ENCODE measurements at places on chromosomes 16 and 17.

DNA sequence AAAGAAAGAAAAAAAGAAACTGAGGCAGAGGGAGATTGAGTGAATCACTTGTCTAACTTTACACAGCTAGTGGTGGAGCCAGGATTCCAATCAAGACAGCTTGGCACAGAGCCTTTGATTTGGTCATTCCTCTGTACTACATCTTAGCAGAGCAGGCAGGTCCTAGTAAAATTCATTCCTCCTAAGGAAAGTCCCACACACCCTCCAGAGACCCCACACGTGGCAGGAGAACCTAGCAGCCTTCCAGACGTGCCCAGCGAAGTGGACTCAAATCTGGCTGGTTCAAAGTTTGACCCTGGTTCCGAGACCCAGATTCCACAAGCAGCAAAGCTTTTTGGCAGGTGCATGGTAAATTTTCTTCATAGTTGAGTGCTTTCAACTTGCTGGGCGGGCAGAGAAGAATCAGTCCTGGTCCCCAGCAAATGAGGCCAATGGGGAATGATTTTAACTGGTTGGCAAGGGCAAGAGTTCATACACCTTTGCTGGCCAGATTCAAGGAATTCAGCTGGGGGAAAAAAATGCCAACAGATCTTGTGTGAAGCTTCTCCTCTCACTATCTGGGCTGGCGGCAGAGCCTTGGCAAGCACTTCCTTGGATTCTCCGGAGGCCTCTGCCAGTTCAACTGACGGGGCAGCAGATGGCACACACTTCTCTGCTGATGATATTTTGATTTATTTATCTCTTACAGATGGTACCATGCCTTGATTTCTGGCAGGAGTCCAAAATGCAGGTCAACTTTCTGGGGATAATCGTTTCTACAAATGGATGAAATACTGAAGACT, 82.4 kb downstream of the GSG1L start:
- no peak for DNase-seq

- peak; percentile 41 for DNase-seq
Observed at GRCh38 chr17:45230787-45231480, 9.2 kb downstream of the FMNL1 start.

DNA sequence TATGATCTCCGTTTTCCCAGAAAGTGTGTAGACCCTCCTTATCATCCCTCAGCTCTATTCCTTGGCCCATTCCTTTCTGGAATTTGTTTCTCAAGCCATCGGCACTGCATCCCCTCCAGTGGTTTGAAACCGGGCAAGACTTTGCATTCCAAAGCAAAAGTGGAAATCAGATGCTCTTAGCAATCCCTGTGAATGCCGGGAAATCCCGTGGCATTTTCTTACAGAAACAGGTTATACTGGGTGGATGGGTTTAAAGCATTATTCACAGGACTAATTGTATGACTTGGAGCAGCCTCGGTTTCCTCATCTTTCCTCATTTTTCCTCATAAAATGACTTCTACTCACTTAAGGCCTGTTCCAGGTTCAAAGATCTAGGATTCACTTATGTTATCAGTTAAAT, 52.0 kb downstream of the MAP2K6 start:
- no peak for DNase-seq

GRCh38 chr17:11736613-11737312, 138.5 kb downstream of the DNAH9 start:
- DNase-seq = no peak

- DNase-seq = no peak
Observed at GRCh38 chr16:83946781-83947566, 6.1 kb upstream of the OSGIN1 start.

- DNase-seq = peak; percentile 50
Observed at GRCh38 chr16:75011634-75012307, 12.9 kb downstream of the ZNRF1 start.

DNA sequence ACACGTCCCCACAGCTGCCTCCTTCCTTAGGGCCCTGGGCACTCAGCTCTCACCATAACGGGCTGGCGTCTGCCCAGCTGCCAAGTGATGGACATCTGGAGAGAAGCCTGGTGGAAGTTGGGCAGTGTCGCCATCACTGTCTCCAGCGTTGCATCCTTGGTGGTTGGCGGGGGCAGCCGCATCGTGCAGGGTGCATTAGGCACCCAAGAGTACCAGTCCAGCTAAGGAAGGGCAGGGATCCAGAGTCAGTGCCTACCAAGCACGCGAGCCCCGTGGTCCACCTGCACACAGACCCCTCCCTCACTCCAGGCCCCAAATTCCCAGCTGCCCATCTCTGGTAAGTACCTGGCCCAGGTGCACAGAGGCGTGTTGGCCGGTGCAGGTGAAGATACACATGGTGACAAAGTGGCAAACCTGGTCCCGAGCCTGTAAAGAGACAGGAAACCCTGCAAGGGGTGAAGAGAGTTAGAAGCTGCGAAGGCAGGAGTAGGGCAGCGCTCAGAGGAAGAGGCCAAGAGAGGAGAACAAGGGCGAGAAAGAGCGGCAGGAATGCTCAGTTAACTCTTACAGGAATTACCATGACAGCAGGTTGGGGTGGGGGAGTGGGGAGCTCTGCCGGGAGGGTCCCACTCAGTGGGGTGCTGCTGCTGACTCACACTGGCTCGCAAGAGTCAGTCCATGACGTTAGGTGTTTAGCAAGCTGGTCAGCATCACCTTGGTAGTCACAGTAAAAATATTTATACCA, 9.5 kb downstream of the ALOX15 start:
- no peak for DNase-seq

- no peak for DNase-seq
Observed at GRCh38 chr16:88444826-88445582, 8.1 kb upstream of the ZFPM1 start.

DNA sequence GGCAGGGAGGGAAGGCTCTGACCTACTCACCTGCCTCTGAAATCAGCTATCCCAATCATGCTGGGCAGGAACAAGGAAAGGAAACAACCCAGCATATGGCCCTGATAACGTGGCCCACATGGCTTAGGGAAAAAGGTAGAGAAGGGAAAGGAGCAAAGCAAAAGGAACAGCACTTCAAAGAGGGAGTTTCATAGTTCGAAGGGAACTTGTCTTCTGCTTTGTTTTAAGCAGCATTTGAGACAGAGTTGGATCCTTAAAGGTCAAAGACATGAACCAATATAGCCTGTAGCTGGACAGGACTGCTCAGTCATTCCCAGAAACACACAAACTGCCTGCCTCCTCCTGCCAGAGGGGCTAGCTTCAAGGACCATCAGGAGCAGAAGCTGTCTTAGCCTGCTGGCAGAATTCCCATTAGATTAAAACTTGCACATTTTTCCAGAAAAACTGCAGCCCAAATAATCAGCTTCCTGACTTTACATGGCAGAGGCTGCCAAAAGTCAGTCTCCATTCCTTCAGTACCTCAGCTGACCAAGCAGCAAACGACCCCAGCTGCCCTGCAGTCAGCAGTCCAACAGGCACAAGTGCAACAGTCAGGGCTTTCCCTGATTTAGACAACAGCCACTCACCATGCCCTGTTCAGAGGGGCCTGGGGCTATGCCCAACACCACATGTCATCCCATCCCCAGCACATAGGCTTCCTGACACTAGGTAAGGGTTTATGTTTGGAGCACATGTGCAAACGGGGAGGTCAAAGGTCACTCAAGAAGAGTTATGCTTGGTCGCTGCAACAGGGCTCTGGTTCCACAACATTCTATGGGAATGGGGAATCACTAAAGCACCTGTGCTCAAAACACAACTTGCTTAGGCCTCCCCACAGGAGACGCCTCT, 32.5 kb downstream of the RANBP10 start:
- DNase-seq = no peak

DNA sequence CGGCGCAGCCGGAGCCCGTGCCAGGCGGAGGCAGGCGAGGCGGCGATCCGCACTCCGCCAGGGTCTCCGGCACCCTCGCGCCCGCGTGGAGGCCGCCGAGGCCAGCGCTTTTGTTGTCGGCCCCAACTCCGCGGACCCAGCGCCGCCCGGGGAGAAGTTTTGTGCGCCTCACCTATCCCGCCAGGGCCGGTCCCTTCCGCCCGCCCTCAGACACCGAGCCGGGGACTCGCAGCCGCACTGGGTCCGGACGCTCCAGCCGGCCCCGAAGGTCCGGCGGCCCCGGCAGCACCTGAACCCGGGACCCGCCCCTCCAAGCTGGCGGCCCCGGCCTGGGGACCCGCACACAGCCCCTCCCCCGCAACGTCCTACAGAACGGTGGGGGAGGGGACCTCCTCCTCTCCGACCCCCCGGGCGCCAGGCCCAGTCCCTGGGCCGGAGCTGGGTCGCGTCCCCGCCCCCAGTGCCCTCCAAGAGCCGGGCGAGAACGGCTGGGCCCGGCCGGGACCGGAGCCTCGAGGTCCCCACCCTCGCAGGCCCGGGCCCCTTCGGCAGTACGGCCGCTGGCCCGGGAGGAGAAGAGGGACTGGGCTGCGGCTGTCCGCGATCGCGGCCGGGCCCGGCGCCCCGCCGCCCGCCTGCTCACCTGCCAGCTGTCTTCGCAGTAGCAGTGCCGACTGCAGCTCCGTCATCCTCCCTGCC, 698 bp downstream of the UBE2G1 start:
- DNase-seq = no peak

Data from activated CD4-positive, alpha-beta T cell treated with anti-CD3 and anti-CD28 coated beads, Interleukin-2, amount 50 U/mL, for 48 hours (primary cell).